ENCODE measurements at places on chromosomes 11 and 22.

- DNase-seq: no peak
These were observed 84.7 kb downstream of the MSANTD4 start for GRCh38 chr11:105937331-105937730.

DNA sequence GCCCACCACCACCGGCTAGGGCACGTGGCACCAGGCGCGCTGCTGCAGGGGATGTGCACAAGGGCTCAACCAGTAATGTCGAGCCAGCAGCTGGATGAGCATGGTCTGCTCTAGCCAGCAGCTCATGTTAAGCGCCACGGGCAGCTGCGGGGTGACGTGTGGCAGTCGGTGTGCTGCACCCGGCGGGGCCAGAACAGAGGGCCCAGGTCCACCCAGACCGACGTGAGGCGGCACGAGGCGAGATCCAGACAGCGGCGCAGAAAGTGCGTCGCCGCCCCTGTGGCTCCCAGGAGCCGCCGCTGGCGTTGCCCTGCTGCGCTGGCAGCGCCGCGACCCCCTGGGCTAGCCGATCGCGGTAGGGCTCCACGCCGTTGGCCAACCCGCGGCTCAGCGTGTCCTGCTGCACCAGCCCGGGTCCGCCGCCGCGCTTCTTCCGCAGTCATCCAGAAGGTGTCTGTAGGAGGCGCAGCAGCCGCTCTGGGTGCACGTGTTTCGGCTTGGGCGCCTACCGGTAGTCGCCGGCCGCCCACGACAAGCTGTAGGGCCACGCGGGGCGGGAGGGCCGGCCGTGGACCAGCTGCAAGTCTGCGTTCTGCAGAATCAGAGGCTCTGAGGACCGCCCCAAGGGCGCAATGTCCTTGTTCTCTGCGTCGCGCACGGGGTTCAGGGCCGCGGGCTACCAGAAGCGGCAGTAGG, 4.6 kb upstream of the GALR3 start:
- peak; percentile 33 for DNase-seq

GRCh38 chr11:31943056-31943780, 132.1 kb upstream of the PAX6 start:
- DNase-seq: no peak

DNA sequence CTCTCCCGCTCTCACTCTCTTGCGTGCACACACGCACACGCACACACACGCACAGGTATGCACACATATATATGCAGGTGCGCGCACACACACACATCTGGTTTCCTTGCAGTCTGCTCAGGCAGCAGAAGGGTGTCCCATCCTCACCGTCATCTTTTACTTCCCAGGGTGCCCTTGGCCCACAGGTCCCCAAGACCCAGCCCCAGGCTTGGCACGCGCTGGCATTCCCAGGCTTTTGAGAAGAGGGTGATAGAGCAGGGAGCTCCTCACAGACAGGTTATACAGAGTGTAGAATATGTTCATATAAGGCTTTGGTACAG, 52.0 kb upstream of the SPATA19 start:
- DNase-seq: no peak

DNA sequence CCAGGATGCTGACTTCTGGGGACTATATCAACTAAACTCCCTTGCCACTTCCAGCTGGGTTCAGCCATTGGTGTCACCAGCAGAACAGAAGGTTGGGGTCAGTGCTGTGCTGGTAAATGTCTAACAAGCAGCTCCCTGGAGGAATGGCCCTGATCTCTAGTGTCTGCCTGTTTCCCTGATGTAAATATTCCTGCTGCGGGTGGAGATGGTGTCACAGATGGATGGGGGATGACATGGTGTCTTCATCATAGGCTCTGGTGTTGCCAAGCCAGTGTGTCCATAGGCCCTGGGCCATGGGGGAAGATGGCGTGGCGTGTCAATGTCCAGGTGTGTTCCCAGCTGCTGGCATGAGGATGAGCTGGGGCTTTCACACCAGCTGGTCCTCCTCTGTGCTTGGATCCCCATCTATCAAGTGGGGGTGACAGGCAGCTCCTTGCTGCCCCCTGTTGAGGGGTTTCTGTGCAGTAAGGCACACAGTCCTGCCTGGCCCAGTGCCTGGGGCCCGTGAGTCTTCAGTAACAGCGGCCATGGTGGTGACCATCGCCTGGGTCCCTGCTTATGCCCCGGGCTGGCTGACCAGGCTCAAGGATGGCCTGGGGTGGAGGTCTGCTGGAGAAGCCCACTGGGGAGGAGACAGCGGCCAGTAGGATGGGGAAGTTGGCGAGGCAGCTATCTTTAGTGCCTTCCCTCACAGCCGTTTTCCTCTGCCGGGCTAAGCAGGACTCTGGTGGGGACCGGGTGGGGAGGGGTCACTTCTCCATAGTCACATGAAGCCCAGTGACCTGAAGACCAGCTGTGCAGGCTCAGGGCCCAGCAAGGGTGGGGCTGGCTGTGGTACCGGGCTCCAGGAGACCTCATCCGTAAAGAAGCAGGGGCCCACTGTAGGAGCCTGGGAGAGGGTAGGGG, 12.7 kb downstream of the RPL3 start:
- DNase-seq: no peak

GRCh38 chr22:49954354-49954753, 6.2 kb upstream of the PIM3 start:
- DNase-seq: no peak

DNA sequence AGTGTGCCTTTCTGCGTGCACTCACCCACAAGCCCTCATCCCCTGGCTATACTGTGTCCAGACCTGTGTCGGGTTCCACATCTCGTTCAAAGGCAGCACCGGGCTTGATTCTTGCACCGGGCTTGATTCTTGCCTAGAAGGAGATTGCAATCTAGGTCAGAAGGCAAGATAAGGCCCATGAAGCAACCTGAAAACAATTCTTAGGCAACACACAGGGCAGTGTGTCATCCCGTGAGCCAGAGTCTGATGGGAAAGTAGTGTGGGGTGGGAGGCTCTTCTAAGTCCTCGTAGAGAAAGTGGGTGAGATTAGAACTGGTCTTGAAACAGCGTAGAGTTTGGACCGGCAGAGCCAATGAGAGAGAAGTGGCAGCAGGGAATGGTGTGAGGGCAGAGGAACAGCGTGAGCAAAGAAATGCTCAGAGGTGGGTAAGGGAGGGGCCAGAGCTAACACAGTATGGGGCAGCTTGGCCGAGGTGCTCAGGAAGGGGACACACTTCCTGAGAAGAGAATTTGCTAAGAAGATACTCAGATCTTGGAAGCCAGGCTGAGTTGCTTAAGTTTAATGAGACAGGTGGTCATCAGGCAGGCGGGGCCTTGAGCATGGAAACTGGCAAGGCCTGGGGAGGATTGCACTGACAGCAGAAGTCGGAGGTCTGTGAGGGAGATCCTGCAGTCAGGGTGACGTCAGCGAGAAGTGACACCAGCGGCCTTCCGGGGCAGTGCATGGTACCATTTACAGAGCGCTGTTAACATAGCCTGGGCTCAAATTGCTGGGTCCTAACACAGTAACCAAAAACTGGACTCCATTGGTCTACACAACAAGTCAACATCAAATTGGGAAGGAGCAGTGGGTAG, 40.7 kb upstream of the DKK3 start:
- DNase-seq: no peak

Measured in activated T-helper 1 cell treated with anti-CD3 and anti-CD28 coated beads, Interleukin-2, amount 50 U/mL, for 16 hours (primary cell).